ENCODE measurements at places on chromosomes 6 and 20.

DNA sequence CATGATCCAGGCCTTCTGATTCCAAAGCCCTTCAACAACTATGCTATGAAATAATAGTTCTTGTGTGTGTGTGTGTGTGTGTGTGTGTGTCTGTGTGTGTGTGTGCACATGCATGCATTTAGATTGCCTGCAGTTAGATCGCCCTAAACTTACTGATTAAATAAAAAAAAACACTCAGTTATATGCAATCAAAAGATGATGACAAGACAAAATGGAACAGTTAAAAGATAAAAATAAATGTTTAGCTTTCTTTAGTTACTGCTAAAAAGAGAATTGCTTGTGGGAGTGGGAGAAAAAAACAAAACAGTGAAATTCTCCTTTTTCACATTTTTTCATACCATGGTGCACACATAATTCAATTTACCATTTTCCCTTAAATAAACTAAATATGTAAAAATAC is 29.4 kb downstream of the MARCKS start:
- no peak for DNase-seq

- DNase-seq, result no peak
Observed at GRCh38 chr20:43944653-43945235, 30.1 kb downstream of the TOX2 start.

GRCh38 chr6:3068329-3069214 is at the start of gene RIPK1:
Gene RIPK1, plus strand, starts transcription at chr6:3068494. Its CDS starts 8,330 bp downstream, at chr6:3076824.
- peak; percentile 96 for DNase-seq

- no peak for DNase-seq
Observed at GRCh38 chr20:62030834-62031434, 34.7 kb downstream of the TAF4 start.

GRCh38 chr6:151288712-151289398 is 49.1 kb downstream of the AKAP12 start:
- no peak for DNase-seq

- no peak for DNase-seq
Observed at GRCh38 chr20:39452583-39453340, 490.6 kb downstream of the DHX35 start.

- DNase-seq, result no peak
Observed at GRCh38 chr6:95489185-95489863, 88.0 kb upstream of the MANEA start.

DNA sequence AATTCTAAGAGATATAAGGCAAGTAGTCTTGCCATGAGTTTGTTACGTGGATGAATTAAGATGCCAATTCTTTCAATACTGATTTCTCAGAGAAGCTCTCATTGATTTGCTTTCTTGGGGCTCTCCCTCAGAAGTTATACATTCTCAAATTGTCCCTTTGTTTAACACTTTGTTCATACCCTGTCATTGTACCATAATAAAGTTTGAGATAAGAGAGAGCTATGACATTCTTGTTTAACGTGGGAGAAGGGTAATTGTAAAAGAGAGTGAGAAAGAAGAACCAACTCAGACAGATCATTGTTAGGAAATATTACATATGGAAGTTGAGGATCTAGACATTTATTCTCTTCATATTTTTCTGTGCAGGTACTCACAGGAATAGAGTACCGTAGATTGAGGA is 19.1 kb downstream of the ACSS2 start:
- DNase-seq, result no peak

GRCh38 chr20:56861590-56861989 is 232.5 kb downstream of the TFAP2C start:
- no peak for DNase-seq

- no peak for DNase-seq
Observed at GRCh38 chr6:96657344-96657743, 94.4 kb downstream of the FHL5 start.

DNA sequence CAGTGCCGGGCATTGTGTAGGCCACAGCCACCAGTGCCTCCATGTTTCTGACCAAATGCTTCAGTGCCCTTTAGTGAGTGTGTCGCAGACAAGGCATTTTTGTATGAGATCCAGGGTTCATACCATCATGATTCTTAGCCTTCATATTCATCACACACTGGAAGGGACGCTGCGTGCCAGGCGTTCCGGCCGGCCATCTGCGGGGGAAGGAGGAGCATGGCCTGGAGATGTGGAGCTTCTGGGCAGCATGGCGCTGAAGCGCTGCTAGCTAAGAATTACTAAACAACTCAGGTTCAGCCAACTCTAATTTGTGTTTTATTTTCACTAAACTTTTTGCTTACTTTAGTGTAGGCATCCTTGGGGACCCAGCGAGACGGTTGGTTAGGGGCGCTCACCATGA is 111.4 kb upstream of the EXOC2 start:
- DNase-seq, result no peak

- DNase-seq, result no peak
Observed at GRCh38 chr6:33445119-33445603, 9.2 kb upstream of the ZBTB9 start.

DNA sequence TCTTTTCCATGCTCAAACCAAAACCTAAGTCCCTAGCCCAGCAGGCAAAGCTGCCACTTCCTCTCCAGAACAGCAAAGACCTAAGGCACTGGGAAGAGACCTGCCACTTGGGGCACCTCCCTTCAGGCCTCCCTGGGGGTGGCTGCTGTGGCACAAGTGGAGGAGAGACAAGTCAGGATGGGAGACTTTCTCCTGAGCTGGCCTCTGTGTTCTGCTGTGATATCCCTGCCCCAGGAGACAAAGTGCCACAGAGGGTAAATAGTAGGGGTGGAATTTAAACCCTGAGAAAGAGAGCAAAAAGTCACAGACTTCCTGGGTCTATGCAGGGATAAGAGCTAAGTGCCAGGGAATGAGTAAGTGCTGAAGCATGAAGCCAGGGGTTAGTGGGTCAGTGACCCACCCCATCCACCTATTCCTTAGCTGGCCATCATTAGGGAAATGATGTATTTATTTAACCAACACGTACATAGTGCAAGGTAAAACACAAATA is 84.2 kb downstream of the MRPL14 start:
- no peak for DNase-seq

DNA sequence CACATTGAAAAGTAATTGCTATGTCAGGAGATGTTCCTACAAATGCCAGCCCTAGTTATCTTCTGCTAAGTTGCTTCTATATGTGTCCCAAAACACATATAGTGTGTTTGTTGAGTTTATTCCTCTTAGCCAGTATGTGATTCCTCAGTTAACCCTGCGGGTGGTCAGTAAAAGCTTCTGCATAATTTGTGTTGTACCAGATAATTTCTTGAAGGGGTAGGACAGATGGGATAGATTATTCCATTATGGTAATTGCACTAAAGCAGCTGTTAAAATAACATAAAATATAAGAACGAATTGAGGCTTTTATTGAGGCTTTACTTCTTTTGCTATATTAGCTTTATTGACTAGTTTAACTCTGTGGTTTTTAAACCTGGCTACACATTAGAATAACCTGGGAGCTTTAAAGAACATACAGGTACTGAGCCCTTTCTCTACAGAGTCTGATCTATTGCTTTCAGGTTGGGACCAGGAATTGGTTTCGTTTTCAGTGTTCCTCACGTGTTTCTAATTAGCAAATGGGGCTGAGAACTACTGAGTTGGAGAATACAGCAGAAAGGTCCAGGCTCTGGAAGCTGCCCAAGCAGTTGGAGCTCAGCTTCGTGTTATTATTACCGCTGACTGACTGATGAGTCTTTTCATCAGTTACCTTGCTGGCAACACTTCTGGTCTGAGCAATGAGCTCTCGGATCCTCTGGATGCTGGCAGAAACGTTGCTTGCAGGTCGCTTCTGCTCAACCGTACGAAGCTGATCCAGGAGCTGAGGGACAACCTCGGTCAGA is 56.9 kb downstream of the FAM229B start:
- peak; percentile 14 for DNase-seq

- DNase-seq, result no peak
Observed at GRCh38 chr6:148430897-148431296, 88.3 kb downstream of the SASH1 start.

DNA sequence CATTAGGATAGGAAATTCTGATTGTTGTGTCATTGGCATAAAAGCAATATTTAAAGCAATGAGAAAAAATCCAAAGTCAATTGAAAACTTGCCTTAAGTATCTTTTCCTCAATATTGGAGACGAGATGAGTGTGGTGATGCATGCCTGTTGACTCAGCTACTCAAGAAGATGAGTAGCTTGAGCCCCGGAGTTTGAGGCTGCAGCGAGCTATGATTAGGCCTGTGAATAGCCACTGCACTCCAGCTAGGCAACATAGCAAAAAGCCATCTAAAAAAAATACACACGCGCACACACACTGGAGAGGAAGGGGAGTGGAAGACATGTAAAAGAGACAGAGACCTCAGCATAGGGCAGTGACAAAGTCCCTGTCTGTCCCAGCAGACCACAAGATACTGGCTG is 9.7 kb upstream of the MARCKS start:
- no peak for DNase-seq

GRCh38 chr6:157961153-157961831 is 20.4 kb upstream of the SYNJ2 start:
- DNase-seq, result no peak

GRCh38 chr6:21898107-21898796 is 304.7 kb downstream of the SOX4 start:
- DNase-seq, result no peak

DNA sequence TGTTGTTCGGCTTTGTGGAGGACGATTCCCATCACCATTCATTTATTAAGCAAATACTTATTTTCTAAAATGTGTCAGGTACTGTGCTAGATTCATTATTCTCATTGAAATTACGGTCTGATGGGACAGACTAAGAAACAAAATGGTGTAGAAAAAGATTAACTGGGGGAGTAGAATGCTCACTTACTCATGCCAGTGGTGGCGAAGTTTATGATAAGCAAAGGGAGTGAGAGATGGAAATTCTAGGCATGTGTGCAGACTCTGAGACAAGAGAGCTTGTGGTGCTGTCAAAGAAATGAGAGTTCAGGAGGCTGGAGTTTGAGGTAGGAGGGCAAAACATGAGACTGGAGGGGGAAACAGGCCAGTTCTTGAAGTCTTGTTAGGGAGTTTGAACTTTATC is 896 bp downstream of the RPP21 start:
- DNase-seq, result no peak

- DNase-seq, result no peak
Observed at GRCh38 chr6:127967708-127968107, 66.8 kb upstream of the THEMIS start.

DNA sequence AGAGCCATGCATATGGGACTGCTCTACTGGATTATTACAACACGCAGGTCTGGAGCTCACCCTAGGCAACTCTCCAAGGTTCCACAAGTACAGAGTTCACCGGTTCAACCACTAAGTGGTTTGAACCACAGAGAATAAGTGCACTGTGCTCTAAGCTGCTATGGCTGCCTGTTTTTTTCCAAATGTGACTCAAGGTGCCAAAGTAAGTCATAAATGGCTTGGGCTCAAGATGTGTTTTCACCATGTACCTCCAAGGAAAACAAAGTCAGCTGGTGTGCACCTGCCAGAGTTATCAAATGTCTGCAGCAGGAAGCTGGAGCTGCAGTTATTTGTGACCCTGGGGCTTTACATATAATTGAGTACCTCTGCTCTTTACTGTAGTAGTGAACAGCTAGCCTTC is 76.7 kb downstream of the PREP start:
- DNase-seq, result no peak

- DNase-seq, result no peak
Observed at GRCh38 chr6:113347436-113347835, 509.7 kb upstream of the MARCKS start.

- DNase-seq, result no peak
Observed at GRCh38 chr20:9488063-9488462, 26.3 kb upstream of the LAMP5 start.

- DNase-seq, result no peak
Observed at GRCh38 chr6:85945459-85946185, 302.9 kb upstream of the SYNCRIP start.

GRCh38 chr6:21521276-21521675 is 72.3 kb upstream of the SOX4 start:
- no peak for DNase-seq

DNA sequence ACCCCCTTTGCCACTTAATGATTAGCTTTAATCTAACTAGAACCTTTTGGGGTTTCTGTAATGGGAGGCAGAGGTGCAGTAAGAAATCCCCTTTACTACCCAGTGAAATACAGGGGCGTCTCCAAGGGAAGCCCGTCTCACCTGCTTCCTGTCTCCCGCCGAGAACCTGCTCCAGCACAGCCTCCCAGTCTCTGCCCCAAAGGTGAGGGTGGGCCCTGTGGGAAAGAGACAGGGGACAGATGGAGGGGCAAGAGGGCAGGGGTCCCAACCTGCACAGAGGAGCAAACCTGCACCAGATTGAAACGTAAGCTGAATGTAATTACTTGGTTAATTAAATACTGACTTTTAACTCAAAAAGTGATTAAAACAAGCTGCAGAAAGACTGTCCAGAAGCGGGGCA is 474.2 kb upstream of the SULF2 start:
- no peak for DNase-seq

- no peak for DNase-seq
Observed at GRCh38 chr6:151370509-151371078, 20.8 kb downstream of the ZBTB2 start.

GRCh38 chr6:71488186-71488585 is 199.6 kb downstream of the OGFRL1 start:
- no peak for DNase-seq

DNA sequence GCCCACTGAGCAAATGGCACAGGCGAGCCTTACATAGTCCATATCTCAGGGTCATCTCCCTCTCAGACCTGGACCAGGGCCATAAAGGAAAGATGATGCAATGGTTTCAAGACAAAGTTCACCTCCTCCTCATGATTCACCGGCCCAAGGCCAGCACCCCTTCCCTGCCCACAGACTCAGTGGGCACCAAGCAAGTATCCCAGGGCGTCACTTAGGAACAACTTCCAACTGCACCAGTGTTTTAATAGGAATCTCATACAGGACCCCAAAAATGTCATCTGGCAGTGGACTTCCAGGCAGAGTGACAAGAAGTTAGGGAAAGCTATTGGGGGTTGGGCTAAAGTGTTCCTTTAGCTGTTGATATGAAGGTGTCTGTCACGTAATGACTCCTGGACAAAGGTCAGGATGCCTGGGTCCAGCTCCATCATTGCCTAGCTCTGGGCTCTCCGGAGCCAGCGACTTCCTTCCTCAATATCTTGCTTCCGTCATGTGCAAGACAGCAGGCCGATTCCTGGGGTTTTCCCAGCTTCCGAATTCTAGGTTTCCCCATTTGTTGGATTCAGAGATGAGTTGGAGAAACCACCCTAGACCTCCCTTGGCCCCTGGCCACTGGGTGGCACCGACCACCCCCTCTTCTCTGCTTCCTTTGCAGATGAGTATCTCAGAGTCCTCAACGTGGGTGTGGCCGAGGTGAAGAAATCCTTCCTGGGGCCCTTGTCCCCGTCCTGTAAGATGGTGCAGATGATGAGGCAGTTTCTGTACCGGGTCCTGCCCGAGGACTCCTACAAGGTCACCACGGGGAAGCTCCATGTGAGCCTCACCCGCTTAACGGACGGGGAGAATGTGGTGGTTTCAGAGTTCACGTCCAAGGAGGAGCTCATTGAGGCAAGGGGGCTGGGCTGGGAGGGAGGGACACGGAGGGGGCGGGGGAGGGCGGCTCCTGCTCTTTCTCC is 21.1 kb downstream of the PNPLA1 start:
- DNase-seq, result no peak

- no peak for DNase-seq
Observed at GRCh38 chr20:50591233-50591852, 81.2 kb downstream of the PTPN1 start.

Data from AG20443 (cell line).